Tongue (tissue), 3 donors: ENCODE measurements at places on chromosomes 6 and 20. TPM values are rescaled to one million over a fixed set of nuclear protein-coding genes. Genes with fewer than 3 reads are reported as not detected.

Gene KHDC1L
- not detected for total RNA-seq

Gene CGAS
- total RNA-seq: 8.4 TPM

Gene ADAT2
- 9.3 TPM for total RNA-seq

Gene TFAP2D
- total RNA-seq: not detected

Gene ARG1
- total RNA-seq: 0.92 TPM

Gene CRISP3
- total RNA-seq: 100 TPM

Gene ABHD16B
- total RNA-seq: not detected

Gene RSPO3
- 1.2 TPM for total RNA-seq

Gene TRDN
- total RNA-seq: 249 TPM

Gene PRRC2A
- 66.1 TPM for total RNA-seq

Gene VAPB
- 37.5 TPM for total RNA-seq

Gene OPRM1
- 0.92 TPM for total RNA-seq

Gene ZC2HC1B
- total RNA-seq: not detected

Gene MYH7B
- total RNA-seq: 6.1 TPM

Gene GMPR
- total RNA-seq: 50.2 TPM

Gene CYP39A1
- total RNA-seq: 13.5 TPM

Gene PCMT1
- 165 TPM for total RNA-seq

Gene INSM1
- total RNA-seq: not detected

Gene TBC1D7
- total RNA-seq: 17.0 TPM

Gene AIF1
- 10.9 TPM for total RNA-seq

Gene SLC17A2
- not detected for total RNA-seq

Gene SPTLC3
- 15.8 TPM for total RNA-seq

Gene CDH4
- total RNA-seq: 1.1 TPM

Gene NKAIN4
- total RNA-seq: 10.4 TPM

Gene PAQR8
- total RNA-seq: 9.2 TPM

Gene C6orf163
- 2.7 TPM for total RNA-seq

Gene TNFAIP3
- 19.9 TPM for total RNA-seq

Gene CGA
- total RNA-seq: 1.9 TPM

Gene TFAP2A
- total RNA-seq: 6.7 TPM

Gene PEX3
- total RNA-seq: 19.8 TPM

Gene SESN1
- 123 TPM for total RNA-seq

Gene GABRR1
- total RNA-seq: 0.41 TPM

Gene UNC5CL
- 3.0 TPM for total RNA-seq

Gene VWA7
- total RNA-seq: 2.3 TPM

Gene CFB
- 7.1 TPM for total RNA-seq

Gene ORC3
- total RNA-seq: 27.6 TPM

Gene MTFR2
- total RNA-seq: 1.9 TPM

Gene HAO1
- total RNA-seq: not detected
